ENCODE measurements at places on chromosomes 2 and 18.

DNA sequence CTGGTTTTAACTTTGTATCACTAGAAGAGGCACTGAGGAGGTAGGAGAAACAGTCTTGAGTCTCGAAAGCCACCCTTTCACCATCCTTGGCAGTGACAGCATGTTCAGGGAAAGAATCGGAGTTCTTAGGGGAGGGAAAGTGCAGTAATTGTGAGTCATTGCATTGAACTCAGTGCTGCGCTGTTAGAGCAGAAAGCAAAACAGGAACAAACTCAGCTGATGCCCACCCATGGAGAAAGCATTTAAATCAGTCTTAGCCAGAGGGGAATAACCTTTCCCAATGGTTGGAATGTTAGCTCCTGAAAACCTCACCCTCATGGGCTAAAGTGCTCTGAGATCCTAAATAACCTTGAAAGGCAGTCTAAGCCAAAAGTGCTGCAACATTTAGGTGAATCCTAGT is 845.6 kb upstream of the CNTNAP5 start:
- no peak for DNase-seq

- DNase-seq = no peak
Measured at GRCh38 chr2:55136138-55136541, 85.9 kb upstream of the RTN4 start.

- no peak for DNase-seq
Measured at GRCh38 chr2:224025874-224026273, 13.2 kb downstream of the SERPINE2 start.

DNA sequence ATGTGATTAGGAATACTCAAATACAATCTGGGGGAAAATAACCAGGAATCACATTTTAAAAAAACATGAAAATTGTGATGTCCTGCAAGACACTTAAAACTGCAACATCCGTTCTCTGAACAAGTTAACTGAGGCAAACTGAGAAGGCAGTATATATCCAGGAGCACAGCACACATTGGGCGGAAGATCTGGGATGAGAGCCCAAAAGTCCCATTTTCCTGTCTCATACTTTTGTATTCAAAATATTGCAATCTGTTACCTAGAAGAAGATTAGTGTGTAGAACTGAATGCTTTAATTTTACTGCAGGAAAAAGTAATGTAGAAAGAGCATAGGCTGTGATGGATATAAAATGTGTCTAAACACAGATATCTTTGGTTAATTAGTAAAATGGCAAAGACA is 276.8 kb upstream of the FANCL start:
- DNase-seq = no peak

DNA sequence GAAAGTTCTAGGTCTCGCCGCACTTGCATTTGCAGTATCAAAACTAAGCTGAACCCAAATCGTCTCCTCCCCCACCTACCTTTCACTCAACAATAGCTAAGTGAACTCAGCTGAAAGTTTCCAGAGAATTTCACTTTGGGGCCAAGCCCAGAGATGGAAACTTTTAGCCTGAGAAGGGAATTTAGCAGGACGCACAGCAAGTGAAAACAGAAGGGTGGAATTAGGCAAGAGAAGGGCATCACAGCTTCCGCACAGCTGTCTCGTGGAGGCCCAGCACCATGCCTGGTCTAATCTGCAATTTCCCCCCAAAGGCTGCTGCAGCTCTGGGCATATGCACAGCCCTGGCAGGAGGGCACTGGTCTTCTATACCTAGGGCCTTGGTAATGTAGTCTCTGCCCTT is 262.0 kb downstream of the TNS1 start:
- DNase-seq = no peak

GRCh38 chr2:138823666-138824065 is 43.5 kb upstream of the NXPH2 start:
- DNase-seq = no peak

DNA sequence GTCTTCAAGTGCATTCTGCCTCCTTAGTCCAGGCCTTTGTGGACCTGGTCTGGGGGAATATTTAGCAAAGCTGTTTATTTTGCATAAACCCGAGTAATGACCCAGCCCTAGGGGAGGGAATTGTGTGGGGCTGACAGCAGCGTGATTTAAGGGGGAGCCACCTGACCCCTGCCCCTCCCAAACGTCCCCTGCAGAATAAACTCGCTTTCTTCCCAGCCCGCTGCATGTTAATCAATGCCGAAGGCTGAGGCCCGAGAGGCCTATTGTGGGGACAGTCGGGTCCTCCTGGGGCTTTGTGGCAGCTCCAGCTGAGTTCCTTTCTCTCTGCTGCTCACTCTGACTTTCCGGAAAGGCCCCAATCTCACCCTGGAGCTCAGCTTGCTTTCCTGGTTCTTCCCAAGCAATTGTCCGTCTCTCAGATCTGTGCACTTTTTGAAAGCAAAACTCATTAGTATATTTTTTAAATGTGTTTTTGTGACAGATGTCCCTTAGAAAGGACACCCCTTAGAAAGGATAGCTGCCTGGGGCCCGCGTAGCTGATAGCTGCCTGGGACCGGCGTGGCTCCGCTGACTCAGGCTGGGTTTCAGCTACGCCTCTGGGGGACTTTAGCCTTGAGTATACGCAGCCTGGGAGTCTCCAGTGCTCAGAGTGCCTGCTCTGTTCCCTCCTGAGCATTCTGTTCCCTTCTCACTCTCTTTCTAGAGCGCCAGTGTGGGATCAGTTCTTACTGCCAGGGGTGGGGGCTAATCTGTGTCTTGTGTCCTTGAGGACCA is 158.3 kb downstream of the GLI2 start:
- DNase-seq = no peak

DNA sequence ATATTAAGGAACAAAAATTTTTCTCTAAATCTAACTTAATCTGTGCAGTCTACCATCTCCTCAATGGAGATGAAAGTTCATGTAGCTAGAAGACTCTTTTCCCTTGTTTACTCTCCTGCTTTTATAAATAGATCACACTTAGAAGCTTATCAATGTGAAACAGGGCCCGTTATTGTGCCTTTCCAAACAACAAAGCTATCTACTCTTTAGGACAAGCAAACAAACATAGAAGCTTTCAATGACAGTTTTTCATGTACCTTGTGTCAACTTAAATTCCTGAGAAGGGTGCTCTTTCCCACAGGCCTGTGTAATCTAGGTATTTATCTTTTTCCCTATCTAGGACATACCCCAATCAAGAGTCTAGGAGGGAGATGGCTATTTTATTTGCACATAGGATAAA is 247.8 kb upstream of the CWC22 start:
- DNase-seq = no peak

Data from nucleus accumbens (tissue), 56 donors.